GOT3 (cell line): ENCODE measurements at places on chromosomes 7 and 10.

DNA sequence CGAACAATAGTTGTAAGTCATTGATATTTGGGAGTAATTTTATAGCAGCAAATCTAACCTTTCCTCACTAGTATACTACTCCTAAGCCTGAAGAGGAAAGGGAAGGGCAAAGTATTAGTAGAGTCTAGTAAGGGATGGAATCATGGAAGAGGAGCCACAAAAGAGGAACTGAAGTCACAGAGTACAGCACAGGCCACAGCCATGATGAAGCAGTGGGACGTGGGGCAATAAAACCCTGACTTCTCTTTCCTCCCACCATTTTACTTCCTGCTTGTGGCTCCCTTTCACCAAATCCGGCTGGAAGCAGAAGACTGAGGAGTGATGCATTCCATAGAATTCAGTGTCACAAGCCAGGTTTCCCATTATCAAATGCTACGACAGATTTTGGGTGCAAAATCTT lies 58.7 kb downstream of the CABCOCO1 start:
- DNase-seq, result no peak

- DNase-seq, result no peak
Measured at GRCh38 chr10:84078771-84079170, 60.5 kb upstream of the GHITM start.

DNA sequence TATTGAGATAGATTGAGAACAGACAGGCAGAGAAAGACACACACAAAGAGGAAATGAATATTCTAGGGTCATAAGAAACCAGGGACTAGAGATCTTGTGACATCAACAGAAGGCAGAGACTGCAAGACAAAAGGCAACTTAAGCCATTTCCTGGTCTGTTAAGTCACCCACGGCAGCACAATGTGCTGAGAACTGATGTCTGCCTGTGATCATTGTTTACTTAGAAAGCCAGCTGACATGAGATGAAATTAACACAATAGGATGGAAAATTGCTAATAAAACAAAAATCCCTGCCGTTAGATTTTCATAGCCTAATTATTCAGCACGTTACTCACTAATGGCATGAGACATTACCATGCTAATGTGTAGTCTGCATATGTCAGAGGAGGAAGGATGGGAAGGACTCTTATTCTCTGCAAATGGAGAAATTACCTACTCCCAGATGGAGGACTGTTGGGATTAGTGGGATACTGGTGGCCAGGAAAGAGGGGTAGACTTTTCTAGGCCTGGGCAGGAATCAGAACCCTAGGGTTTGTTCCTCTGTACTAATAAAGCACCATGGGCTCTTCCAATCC lies 191.3 kb upstream of the PODXL start:
- no peak for DNase-seq

DNA sequence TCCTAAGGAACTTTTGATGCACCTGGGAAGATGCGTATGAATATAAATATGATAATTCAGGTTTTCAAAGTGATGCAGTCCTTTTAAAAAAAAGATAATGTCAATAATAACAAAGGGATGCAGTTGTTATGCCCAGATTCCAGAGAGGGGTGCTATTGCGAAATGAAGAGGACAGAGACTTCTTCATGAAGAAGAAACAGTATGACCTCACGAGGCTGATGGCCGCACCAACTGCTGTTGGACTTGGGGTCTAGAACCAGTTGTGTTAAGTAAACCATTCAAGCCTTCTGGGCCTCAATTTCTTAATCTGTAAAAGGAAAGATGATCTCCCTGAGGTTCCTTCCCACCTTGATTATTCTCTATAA lies 55.1 kb downstream of the LYZL2 start:
- no peak for DNase-seq

- no peak for DNase-seq
Measured at GRCh38 chr7:79217468-79217867, 236.0 kb downstream of the MAGI2 start.

DNA sequence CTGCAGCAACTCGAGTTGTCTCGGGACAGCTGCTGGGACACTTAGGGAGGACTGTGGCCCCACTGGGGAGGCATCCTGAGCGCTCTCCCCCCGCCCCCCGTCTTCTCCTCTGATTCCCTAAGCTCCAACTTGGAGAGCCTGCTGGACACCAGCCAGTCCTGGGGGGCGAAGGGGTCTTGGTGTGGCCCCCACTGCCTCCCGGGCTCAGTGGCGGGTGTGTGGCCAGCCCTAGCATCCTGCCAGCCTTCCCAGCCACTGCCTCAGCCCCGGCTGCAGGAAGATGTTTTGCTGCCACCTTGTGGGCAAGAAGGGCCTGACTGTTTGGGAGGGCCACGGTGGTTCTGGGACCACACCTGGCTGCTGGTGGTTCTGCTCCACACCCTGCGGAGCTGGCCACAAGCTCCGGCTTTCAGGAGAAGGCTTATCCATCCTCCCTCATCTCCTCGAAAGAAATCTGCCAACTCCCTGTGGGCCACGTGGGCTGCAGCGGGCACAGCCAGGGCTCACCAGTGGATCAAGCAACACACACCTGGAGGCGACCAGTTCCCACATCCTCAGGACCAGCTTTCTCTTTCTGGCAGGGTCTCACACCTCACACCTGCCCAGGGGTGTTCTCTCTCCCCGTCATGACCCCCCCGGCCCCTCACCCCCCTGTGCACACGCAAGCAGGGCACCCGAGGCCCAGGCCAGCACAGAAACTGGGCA lies 24.8 kb downstream of the AGAP3 start:
- no peak for DNase-seq

DNA sequence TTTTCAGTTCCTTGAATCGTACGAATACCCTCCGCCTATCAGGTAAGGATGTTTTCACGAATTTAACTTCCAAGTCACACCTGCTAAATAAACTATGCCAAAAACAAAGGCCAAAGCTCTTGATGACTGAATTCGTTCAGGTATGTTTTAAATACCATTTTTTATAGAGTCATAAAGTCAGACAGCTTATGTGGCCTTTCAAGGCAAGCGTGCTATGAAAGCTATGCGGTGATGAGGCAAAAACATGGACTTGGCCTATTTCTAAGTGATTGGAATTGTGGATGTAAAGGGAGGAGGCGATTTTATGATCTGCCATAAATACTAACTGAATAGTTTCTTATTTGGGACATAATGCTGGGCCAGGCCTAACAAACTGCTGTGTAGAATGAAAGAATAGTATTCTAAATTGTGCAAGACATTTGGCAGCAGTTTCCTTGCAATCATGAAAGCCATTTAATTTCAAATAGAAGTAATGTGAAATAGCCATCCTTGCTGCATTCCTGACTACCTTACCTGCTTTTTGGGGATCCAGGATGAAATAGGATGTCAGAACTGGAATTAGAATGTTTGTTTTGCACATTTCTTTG lies 14.0 kb downstream of the SLC39A12 start:
- DNase-seq, result no peak

DNA sequence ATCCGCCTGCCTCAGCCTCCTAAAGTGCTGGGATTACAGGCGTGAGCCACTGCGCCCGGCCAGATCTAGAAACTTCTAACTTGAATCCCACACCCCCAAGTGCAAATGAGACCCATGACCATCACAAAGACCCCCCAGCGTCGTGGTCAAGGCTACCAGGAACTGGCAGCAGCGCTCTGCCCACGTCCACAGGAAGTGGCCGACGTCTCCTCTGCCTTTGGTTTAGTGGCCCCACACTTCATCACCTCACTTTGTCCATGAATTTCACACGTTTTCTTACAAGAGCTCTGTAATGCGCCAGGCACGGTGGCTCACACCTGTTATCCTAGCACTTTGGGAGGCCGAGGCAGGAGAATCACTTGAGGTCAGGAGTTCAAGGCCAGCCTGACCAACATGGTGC lies 53.5 kb upstream of the TNRC18 start:
- DNase-seq, result no peak

DNA sequence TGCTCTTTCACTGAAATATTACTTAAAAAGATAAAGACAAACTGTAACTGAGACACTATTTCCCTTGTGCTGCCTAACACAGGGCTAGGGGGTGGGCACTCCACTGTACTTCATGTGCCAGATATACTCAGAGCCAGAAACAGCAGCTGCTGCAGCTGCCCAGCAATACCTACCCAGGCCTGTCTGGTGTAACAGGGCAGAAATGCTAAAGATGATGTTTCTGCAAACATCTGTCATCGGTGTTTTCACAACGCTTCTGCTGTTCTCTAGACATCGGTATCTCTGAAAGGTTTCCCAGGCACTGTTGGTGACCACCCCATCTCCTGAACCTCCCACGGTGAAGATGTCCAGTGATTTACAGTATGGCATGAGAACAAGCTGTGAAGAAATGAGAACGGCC lies 42.7 kb downstream of the LAMB1 start:
- DNase-seq, result no peak

- DNase-seq, result no peak
Measured at GRCh38 chr10:11610826-11611247, 613 bp downstream of the USP6NL start.

- no peak for DNase-seq
Measured at GRCh38 chr10:99758211-99758891, 24.1 kb upstream of the ABCC2 start.

GRCh38 chr7:1850111-1850975 lies 180.3 kb downstream of the ELFN1 start:
- DNase-seq, result no peak

DNA sequence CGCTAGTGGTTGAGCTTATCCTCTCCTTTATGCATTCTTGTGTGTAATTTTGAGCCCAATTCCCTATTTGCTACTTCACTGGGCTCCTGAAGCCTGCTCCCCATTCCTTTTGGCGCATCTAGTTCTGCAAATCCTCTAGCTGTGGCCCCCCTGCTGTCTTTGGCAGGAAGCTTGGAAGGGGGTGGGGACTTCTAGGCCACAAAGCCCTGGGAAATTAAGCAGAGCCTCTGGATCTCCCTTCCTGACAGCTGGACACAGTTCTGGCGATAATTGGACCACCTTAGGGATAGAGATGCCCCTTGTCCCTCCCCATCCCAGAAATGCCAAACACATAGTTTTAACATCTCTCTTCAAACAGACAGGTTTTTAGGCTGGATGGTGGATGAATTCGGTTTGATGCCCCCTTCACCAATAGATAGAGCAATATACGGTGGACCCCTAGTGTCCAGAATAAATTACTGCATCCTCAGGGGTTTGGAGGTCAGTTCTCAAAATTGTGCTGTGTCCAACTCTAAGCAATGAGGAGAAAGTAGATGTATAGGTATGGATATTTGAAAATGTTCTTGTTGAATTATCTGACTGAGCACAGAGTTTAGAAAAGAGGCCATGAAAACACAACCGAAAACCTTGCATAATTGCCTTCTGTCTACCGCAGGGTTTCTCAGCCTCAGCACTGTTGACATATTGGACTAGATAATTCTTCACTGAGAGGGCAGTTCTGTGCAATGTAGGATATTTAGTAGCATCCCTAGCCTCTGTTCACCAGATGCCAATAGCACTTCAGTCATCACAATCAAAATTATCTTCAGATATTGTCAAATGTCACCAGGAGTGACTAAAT lies 75.5 kb downstream of the PAPSS2 start:
- no peak for DNase-seq

GRCh38 chr10:12500381-12501303 lies 151.3 kb downstream of the CAMK1D start:
- no peak for DNase-seq

GRCh38 chr10:109937460-109938065 lies 14.3 kb upstream of the XPNPEP1 start:
- no peak for DNase-seq

DNA sequence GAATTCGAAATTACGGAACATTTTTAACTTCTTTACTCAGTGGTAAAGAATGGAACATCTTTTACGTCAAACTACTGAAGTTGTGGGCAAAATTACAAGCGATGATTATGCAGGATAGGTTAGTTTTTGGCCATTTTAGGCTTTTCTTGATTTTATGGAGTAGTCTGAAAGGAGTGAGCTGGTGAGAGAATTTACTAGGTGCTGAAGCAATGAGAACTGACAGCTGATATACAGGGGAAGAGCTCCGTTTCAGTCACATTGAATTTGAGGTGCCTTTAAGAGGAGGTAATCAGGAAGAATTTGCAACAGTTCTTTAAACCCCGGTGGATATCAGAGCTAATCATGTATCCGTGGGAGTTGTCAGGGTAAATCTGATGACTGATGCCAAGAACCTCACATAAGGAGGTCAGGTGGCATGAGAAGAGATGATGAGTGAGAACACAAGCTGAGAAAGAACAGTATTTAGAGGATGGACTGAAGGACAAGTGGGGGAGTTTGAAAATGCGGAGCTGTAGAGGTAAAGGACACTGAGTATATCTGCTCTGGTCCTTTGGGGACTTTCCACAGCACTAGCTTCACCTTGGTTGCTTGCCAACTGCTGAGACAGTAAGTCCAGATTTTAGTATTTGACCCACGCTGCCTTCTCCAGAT lies 104.3 kb downstream of the AHR start:
- DNase-seq, result no peak

GRCh38 chr10:10204415-10204814 lies 813.3 kb upstream of the CELF2 start:
- DNase-seq, result no peak

DNA sequence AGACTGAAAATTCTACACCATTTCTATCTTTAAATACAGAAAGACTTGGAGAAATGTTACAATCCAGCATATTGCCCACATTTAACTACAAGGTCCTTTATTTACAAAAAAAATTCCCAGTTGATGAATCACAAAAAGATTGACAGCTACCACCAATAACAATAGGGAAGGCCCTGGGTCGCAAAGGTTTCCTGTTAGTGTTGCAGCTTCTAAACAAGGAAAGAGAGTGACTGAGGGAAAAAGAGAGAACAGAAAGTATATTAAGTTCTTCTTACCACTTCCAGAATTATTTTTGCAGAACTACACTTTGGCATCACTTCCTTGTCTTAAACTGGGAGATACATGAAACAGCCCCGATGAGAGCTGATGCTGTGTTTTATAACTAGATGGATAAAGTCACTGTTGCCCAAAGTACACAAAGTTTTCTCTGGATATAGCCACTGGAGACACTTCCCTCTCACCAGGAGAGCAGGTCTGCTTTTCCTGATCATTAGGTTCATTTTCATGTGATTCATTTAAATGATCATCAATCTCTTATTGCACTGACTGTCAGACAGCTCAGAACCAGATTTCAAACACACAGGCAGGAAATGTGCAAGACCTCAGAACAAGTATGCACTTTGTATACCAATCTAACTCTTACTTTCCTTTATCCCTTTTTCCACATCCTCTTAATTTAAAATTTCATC lies 57.0 kb downstream of the SHTN1 start:
- no peak for DNase-seq

DNA sequence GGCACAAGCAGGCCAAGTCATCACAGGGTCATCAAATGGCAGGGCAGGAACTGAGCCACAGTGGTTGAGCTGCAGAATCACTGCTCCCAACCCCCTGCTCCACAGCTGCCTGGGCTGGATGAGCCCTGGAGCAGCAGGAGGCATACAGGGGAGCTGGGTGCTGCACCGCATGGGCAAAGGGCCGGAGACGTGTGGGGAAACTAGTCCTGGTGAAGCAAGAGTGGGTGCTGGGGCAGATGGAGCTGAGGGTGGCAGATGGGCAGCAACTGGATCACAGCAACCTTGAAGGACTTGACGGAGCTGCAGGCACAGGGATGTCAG lies 16.0 kb upstream of the VOPP1 start:
- no peak for DNase-seq
